ENCODE measurements at places on chromosomes 1 and 21.
A peak's percentile ranks its signal among the peaks of the same experiment; 100 is the strongest.

- no peak for DNase-seq
These were observed 212.7 kb upstream of the FGGY start for GRCh38 chr1:59083946-59084865.

GRCh38 chr1:117580882-117581281 is 25.0 kb upstream of the TENT5C start:
- DNase-seq: no peak

DNA sequence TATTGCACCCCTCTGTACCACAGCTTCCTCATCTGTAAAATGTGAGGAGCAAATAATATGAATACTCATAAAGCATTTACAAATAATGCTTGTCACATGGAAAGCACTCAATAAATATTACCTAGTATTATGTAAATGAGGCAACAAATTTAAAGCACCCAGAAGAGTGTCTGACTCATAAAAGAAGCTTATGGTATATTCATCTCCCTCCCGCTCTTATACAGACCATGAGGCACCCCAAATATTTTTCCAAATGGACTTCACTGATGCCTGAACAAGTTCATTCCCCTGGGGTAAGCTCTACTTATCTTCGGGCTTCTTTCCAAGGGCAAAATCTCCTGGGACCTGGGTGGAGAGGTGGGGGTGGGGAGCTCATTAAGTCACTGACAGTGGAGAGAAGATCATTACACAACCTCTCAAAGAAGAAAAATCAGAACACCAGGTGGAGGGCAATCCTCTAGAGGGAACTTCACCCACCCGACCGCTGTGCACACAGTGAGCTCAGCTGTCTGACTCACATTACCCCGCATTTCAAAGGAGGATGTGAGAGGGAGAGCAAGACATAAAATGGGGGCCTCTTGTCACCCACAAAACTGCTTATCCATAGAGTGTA is 166.2 kb downstream of the ASTN1 start:
- DNase-seq: no peak

- DNase-seq: peak; percentile 28
These were observed 39.7 kb downstream of the LRRC8C start for GRCh38 chr1:89672489-89673183.

DNA sequence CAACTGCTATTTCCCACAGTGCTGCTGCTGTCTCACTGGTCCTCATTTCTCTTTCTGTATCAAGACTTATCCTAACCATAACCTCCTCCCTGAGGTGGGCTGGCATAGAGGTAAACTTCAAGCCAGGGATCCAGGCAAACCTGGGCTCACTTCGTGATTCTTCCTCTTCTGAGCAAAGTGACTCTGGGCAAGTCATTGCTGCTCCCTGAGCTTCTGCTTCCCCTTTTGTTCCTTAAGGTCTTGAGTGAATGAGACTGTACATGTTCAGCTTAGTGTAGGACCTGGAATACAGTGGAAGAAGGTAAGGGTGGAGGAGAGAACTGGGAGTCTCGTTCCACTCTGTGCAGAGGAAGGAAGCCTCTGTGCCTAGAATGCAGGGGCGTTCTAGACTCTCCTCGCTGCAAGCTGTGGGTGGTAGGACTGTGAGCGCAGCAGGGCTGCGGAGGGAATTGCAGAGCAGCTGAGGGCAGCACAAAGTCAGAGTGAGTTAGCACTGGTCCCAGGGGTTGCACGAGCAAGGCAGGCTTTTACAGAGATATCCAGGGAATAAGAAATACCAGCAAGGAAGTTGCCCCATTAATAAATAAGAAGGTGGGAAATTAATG is 11.4 kb upstream of the ERI3 start:
- DNase-seq: no peak

DNA sequence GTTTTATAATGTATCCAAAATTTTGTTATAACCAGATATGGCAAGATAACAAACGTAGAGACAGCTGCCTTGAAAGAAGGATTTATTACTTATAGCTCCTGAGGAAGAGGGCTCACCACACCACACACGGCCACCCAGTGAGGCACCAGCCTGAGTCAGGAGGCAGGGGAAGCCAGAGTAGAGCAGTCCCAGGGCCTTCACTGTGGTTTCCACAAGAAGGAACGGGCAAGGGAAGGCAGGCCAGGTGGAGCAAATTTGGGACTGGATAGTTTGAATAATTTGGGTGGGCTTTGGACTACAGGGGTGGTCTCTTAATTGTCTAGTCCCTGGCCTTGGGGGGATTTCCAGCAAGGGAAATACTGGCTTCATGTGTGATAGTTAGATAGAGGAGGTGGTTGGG is 72.5 kb downstream of the RRAGC start:
- no peak for DNase-seq

GRCh38 chr1:193262661-193263060 is 76.2 kb upstream of the B3GALT2 start:
- no peak for DNase-seq

DNA sequence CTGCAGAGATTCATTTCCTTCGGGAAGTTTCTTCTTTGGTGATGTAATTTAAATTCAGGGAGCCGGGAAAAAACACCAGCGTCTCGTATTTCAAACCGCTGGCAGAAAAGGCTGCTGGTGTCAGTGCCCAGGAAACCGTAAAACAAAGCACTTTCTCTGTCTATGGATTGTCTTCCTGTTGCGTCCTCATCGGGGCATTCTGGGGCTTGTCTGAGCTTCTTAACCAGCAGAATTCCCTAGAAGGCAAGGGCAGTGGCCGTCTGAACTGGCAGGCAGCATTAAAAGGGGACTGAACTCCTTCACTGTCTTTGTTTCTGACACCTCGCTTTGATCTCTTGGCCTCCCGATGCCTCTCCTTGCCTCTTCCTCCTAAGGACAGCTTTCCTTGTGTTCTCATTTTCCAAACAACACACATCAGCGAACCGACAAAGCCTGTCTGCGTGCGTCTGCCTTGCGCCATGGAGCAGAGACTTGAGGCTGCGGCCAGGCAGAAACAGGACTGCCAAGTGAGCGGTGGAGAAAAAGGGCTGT is 391.6 kb upstream of the VAMP3 start:
- DNase-seq: peak; percentile 75

GRCh38 chr1:109218516-109218915 is 4.8 kb downstream of the SARS1 start:
- DNase-seq: peak; percentile 22

- DNase-seq: peak; percentile 20
These were observed 36.1 kb upstream of the PDE4B start for GRCh38 chr1:65756616-65757015.

- DNase-seq: no peak
These were observed 39.5 kb upstream of the NFASC start for GRCh38 chr1:204831186-204831585.

GRCh38 chr1:203726417-203726867 is 38.5 kb upstream of the LAX1 start:
- DNase-seq: no peak

DNA sequence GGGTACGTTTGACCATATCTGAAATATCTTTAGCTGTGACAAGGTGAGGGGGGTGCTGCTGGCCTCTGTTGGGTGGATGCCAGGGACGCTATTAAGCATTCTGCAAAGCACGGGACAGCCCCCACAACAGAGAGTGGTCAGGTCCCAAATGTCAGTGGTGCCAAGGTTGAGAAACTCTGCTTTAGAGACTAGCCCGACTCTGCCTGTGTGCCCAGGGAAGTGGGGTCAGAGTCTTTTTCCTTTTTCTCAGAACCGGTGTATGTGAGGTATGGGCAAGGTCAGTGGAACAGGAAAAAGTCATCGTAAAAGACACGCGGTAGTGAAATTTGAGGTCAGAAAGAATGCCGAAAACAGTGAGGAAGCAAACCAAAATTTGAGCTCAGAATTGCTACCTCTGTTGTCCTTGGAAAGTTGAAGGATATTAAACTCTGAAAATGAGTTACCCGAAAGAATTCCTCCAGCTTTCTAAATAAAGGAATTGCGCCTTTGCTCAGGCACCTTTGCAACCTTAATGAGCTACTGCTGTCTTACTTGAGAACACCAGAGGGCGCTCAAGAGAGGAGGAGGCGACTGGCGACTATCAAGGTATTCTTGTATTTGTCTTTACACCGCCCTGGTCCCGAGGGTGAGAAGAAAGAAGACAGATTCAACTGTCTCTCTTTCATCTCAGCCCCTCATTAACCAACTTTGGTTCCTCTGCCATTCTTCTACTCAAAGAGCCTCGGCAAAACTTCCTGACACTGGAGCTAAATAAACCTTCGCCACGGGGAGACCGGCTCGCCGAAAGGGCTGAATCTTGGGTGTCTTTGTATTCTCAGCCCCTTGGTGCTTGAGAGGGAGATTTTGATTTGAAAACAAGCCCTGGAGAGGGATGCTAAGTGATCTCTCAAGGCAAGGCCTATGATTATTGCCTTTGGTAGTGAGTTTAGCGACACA is 85.4 kb upstream of the OLIG2 start:
- DNase-seq: peak; percentile 34

GRCh38 chr1:165298203-165298820 is 58.2 kb downstream of the LMX1A start:
- DNase-seq: no peak

DNA sequence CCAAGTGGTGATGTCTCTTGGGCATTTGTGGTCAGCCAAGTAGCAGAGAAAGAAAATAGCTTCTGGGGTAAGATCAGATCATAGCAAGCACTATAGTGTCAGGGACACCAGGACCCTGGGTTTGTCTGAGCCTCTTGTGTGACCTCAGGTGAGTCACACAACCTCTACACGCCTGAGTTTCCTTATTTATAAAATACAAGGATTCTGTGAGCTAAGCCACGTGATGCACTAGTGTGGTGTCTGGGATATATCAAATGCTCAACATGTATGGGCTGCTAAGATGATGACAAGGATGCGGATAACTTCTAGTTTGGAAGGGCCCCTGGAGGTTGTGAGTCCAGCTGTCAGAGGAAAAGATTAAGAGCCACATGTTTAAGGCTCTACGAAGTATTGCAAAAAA is 24.5 kb upstream of the ZNF436 start:
- DNase-seq: peak; percentile 74

DNA sequence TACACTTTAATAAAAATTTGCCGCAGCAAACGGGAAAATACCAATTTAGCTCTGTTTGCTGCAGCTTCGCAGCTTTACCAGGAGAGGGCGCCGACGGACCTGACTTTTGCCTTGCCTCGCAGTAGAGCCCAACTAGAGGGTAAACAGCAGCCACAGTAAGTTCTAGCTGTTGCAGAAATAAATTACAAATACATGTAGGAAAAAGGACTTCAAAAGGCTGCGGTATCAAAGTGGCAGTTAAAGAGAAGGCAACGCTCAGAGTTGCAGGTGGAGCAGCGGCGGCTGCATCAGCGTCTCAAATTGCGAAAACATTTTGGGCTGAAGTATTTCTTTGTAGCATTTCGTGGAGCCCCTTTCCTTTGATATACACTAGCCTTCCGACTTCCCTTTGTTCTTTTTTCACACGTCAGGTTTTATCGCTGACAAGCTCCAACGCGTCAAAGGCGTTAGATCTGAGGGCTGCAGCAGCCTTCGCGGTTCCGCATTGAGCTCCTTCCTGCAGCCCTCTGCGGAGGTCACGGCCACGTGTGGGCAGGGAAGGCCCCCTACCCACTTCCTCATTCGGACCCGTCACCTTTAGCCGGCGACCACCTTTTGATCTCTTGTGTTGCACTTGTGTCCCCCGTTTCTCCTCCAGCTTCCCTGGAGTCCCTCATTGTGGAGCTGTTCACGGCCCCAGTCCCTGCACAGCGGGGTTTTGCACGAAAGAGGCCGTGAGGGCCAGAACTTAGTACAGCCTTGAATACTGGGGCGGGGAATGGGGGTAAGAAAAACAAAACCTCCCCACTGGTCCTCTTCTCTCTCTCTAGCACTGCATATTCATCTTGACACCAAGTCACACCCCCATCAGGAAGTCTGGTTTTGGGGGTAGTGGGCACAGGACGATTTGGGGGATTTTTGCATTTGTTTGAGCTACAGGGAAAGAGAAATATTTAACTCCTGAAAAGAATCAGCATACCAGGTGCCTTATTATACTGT is 72.8 kb downstream of the S1PR1 start:
- DNase-seq: peak; percentile 67

DNA sequence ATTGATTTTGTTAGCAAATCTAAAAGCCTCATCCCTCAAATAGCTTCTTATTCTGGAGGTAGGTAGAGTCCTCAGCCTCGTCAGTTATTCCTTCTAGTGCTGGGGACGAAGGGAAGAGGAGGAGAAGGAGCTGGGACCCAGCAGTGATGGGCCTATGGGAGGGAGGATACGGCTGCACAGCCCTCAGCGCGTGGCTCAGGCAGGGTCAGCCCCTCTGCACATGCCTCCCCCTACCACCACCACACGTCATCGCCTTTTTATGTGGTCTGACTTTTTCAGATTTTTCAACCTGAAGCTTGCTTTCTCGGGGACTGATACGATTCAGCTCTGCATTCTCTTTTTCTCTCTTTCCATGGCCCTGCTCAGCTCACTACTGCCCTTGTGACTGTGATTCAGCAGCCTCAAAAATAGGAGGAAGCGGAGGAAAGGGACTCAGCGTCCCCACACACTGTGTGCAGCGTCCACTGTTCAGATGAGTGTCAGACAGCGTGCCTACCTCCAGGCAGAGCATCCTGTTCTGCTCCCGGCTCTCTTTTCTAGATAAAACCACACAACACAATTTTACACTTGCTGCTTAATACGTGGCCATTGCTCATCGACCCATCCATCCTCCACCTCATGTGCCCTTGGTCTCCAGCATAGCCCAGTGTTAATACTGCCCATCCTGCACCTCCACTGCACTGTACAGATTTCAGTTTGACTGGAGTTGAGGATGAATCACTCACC is 827 bp downstream of the OR2B11 start:
- DNase-seq: no peak

DNA sequence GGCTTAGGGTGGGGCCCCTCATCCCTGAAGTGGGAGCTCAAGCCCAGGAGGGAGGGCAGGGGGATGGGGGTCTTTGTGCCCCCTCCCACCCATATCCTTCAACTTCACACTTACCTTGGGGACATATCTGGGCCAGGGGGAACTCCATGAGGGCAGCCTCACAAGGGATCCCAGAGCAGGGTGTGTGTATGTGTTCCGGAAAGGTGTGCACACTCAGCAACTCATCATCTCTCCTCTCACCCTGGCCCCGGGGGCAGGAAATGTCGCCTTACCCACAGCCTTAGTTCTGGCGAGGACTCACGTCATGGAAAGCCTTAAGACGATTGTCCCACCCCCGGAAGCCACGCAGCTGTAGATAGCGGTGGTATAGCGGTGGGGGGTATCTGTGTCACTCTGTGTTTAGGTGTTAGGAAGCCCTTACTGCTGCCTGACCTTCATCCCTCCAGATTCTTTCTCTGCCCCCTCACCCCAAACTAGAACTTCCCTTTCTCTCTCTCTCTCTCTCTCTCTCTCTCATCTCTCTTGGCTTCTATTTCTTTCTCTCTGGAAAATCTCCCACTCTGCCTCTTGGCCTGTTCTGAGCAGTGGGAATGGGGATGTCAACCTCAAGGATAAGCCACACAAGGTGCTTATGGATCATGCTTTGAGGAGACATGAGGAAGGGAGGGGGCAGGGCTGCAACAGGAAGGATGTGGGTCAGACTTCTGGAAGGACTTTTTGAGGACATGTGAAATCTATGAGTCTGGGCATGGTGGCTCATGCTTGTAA is at the start of gene SH2D2A:
Gene SH2D2A (minus strand): TSS at position 288 of the 768 bp plus-strand sequence. CDS start 140 bp downstream, at position 148.
- no peak for DNase-seq

DNA sequence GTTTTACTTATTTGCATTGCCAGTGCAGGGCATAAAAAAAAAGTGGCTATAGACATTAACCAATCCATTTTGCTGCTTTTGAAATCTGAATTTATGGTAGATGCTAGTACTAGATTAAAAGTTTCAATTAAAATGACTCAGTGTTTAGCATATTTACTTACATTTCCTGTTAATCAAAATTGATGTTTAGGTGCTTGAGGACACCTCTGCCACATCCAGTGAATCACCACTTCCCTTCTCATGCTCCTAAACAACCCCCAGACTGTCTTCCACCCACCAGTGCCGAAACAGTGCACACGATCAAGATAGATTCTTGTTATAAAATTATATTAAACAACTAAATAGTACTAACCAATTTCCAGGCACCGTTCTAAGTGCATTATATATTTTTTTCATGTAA is 32.7 kb downstream of the HSD17B7 start:
- no peak for DNase-seq

GRCh38 chr1:20829946-20830345 is 42.8 kb upstream of the HP1BP3 start:
- DNase-seq: no peak

Measured in fibroblast of lung (primary cell).